Melanocyte of skin (primary cell): ENCODE measurements at places on chromosomes 2 and 18. TPM values are rescaled to one million over a fixed set of nuclear protein-coding genes. Genes with fewer than 3 reads are reported as not detected.

LIMS3 gene
- total RNA-seq, result 0.15 TPM in 1 of 2 replicates, not detected in the other

MAL gene
- total RNA-seq, result 25.8 and 98.5 TPM in 2 replicates

ERBB4 gene
- total RNA-seq, result under 0.01 TPM in 1 of 2 replicates, not detected in the other

CNTNAP5 gene
- not detected in 2 replicates for total RNA-seq

IL1RN gene
- 0.33 TPM in 1 of 2 replicates, not detected in the other for total RNA-seq

HOXD9 gene
- 0.46 TPM in 1 of 2 replicates, not detected in the other for total RNA-seq

CROCC2 gene
- total RNA-seq, result under 0.01 TPM in 1 of 2 replicates, not detected in the other

TRIM43 gene
- not detected in 2 replicates for total RNA-seq

SPATA3 gene
- total RNA-seq, result not detected in 2 replicates

WNT10A gene
- total RNA-seq, result 0.34 TPM in 1 of 2 replicates, not detected in the other

PSTPIP2 gene
- 2.4 and 8.4 TPM in 2 replicates for total RNA-seq

FAM117B gene
- 2.1 and 4.4 TPM in 2 replicates for total RNA-seq

RAD51AP2 gene
- total RNA-seq, result not detected in 2 replicates

CHRNA1 gene
- 0.34 and 0.36 TPM in 2 replicates for total RNA-seq

TMEM178A gene
- not detected in 2 replicates for total RNA-seq

CCDC141 gene
- under 0.01 TPM in 1 of 2 replicates, not detected in the other for total RNA-seq

WDPCP gene
- 18.2 and 22.3 TPM in 2 replicates for total RNA-seq

SERPINB10 gene
- total RNA-seq, result 1.00 TPM in 1 of 2 replicates, not detected in the other

CREG2 gene
- under 0.01 and 0.46 TPM in 2 replicates for total RNA-seq

MYO3B gene
- total RNA-seq, result under 0.01 and 0.31 TPM in 2 replicates

STARD6 gene
- 0.36 TPM in 1 of 2 replicates, not detected in the other for total RNA-seq

TMEM37 gene
- total RNA-seq, result not detected in 2 replicates

DOK6 gene
- total RNA-seq, result under 0.01 TPM in 1 of 2 replicates, not detected in the other

PRKCE gene
- 22.7 and 31.6 TPM in 2 replicates for total RNA-seq

GCKR gene
- total RNA-seq, result not detected in 2 replicates

KIF5C gene
- 0.34 and 1.5 TPM in 2 replicates for total RNA-seq

LAMA3 gene
- total RNA-seq, result 0.34 and 0.36 TPM in 2 replicates

CD8A gene
- total RNA-seq, result not detected in 2 replicates
